ENCODE measurements at places on chromosomes 2 and 18.

DNA sequence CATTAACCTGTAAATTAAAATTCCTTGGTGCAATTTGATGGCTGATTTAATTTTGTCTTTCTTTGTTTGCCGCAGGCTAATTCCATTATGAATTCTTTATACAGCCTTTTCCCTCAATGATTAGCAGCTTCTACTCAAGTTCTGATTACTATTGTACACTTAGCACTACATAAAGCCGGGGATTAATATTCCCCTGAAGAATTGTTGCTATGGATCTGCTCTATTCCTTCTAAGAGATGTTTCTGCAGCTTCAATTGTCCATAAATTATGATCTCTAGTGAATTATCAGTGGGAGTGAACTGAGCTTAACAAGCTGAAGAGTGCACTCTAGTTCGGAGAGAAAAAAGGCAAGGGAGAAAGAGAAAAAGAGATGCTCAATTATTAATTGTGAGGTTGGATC is 433.7 kb upstream of the SPRED2 start:
- no peak for DNase-seq

- DNase-seq, result no peak
Observed at GRCh38 chr2:143482316-143482715, 353.1 kb downstream of the ARHGAP15 start.

- no peak for DNase-seq
Observed at GRCh38 chr2:131580187-131580586, 52.5 kb downstream of the CCDC74A start.

GRCh38 chr2:19723021-19723420 is 178.8 kb downstream of the TTC32 start:
- no peak for DNase-seq

GRCh38 chr2:181036848-181037603 is 56.6 kb downstream of the UBE2E3 start:
- no peak for DNase-seq

DNA sequence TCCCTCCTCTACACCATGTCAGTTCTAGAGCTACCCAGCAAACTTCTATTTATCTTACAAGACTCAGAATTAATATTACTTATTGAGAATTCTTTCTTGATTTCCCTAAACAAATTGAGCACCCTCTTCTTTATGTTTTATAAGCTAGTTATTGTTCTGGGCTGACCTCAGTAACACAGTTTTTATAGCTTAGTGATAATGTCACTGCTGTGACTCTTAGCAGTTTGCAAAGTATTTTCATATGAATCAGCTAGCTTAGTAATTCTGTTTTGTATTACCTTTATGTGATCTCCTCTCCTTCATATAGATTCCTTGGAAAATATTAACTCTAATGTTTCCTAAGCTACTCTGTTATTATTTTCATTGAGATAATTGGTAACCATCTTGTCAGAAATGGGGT is 114.9 kb downstream of the PMS1 start:
- DNase-seq, result no peak

DNA sequence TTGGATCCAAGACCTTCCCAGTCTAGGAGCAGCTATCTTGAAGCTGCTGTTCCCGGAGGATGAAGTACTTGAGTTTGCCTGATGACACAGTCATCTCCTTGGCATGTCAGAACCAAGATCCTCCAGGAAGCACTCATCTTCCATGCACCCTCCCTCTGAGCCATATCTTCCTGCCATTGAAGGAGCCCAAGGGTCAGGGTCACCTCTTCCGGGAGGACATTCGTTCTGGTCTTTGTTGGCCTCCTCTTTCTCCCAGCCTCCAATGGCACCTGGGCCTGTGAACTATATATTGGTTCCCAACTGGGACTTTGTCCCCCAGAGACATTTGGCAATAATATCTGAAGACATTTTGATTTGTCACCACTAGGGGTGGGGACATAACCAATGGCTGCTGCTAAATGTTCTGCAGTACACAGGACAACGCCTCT is 4.2 kb upstream of the MYO7B start:
- no peak for DNase-seq

DNA sequence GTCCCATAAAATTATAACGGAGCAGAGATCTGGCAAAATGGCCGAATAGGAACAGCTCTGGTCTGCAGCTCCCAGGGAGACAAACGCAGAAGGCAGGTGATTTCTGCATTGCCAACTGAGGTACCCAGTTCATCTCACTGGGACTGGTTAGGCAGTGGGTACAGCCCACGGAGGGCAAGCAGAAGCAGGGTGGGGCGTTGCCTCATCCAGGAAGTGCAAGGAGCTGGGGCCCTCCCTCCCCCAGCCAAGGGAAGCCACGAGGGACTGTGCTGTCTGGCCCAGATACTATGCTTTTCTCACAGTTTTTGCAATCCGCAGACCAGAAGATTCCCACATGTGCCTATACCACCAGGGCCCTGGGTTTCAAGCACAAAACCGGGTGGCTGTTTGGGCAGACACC is 22.8 kb downstream of the ICA1L start:
- DNase-seq, result no peak

- no peak for DNase-seq
Observed at GRCh38 chr18:9066817-9067306, 35.6 kb upstream of the NDUFV2 start.

- no peak for DNase-seq
Observed at GRCh38 chr2:85560812-85561279, 447 bp downstream of the GGCX start.

GRCh38 chr2:136178941-136179601 is 61.1 kb upstream of the CXCR4 start:
- no peak for DNase-seq

- DNase-seq, result no peak
Observed at GRCh38 chr2:238973038-238973739, 125.3 kb downstream of the TWIST2 start.

GRCh38 chr2:142822190-142822589 is 55.3 kb upstream of the KYNU start:
- no peak for DNase-seq

- no peak for DNase-seq
Observed at GRCh38 chr2:215565897-215566296, 130.0 kb upstream of the FN1 start.

DNA sequence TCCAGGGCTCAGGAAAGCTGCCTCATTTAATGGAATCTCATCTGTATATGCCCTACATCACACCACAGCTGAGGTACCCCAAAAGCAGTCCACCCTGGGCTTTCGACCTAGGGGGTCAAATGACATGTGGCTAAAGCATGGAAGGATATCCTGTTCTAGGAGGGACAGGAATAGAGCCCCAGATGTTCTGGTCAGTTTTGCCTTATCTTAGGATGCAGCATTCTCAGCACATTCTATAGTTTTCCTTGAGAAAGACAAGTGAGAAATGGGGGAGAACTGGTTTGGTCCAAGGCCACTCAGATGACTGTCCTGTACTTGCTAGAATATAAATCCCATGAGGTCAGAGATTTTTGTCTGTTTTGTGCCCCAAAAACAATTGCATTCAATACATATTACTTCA is 688.0 kb upstream of the ZEB2 start:
- DNase-seq, result no peak

DNA sequence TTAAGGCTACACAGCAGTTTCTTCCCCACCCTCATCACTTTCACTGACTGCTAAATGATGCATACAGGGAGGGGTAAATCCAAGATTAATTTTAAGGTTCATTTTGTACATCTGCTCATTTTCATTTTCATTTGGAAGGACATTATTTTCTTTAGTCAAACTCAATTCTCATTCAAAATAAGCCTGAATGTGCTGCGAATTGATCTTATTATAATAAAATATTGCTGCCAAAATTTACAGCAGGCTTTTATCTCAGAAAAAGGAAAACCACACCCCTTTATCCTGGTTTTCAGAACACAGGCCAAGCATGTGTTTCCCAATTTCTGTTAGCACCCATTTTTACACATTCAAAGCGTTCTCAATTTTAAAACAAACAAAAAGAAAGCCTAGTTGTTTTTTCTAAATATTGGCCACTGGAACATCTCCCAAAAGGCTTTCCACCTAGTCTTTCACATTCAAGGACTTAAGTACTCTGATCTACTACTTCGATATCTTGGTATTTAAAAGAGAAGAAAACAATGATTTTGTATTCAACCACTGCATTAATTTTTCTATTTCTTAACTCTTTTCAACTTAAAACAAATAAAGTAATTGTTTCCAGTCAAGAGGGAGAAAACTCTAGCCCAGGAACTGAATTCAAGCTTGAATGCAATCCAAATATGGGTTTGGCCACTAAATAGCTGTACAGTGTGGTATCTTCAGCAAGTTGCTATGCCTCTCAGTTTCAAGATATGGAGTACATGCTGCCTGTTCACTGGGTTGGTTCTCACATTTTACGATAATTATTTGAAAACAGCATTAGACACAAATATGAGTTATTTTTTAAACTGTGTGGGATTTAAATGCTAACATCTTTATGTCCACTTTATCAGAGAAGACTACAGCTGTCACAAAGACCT is 52.5 kb downstream of the CDH2 start:
- no peak for DNase-seq

DNA sequence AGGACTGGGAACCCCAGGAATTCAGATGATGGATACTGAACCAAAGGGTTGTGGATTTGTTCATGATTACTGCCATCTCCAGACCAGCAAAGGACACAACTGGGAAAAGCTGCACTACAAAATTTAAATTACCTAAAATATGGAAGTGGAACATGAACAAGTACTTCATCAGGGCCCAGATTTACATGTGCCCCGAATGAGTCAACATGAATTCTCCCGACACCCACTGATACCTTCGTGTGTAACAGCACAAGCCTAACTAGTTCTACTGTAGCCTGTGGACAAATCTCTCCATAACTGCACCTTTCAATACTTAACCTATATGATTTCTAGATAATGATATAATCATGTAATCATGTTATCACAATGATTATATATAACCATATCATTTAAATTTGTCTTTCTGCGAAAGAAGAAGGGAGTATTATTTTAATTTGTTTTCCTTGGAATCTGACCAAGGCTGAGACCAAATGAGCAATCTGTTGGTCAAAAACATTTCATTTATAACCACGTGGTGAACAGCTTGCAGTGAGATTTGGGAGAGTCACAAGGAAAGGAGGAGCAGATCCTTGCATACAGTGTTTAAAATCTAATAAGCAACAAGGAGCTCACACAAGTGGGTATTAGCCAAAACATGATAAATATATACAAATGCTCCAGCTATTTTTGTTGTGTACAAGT is 70.5 kb downstream of the CACNB4 start:
- no peak for DNase-seq

DNA sequence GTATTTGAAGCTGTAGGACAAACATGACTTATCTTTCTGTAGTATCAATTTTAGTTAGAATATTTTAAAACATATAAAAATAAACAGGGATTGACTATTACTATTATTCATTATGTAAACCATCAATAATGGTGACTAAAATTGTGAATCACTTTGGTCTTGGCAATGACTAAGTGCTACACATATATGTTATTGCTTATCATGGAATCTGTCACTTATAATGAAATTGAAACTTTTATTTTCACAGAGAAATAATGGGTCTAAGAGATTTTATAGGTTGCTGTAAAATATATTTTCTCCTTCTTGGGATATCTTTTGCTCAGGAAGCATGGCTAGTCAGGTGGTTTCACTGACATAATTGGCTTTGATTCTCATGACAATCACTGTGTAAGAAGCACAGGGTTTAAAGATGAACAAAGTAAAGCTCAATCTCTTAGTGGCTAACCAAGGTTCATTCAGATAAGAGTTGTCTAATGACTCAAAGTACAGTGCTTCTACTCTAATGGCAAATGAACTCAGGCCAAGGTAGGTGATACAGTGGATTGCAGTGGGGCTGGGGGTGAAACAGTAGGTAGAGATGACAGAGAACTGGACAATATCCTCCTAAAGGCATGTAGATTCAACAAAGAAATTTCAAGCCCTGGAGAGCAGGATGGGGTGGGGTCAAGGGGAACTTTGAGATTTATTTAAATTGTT is 98.6 kb upstream of the FANCL start:
- no peak for DNase-seq

- no peak for DNase-seq
Observed at GRCh38 chr2:239809391-239809790, 215.8 kb downstream of the NDUFA10 start.

- no peak for DNase-seq
Observed at GRCh38 chr2:241298673-241299072, 16.8 kb downstream of the HDLBP start.

DNA sequence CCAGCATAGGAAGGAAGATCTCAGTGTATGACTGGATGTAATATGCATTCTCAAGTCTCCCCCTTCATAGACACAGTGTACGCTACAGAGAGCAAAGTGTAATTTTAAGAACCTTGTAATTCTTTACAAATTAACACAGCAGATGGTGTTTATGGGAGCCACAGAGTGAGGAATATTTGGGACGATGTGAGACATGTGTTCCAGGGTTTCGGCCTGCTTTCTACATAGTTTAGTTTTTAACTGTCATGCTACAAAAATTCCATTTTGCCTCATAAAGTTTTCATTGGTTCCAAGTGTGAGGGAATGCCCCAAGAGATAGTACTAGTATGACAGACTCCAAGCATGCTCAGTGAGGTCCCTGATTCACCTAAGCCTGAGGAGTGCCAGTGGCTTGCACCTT is 76.2 kb upstream of the LRRTM1 start:
- DNase-seq, result no peak

- DNase-seq, result no peak
Observed at GRCh38 chr2:158120664-158121641, 19.3 kb downstream of the UPP2 start.

GRCh38 chr18:77461062-77461688 is 211.5 kb downstream of the GALR1 start:
- DNase-seq, result no peak

DNA sequence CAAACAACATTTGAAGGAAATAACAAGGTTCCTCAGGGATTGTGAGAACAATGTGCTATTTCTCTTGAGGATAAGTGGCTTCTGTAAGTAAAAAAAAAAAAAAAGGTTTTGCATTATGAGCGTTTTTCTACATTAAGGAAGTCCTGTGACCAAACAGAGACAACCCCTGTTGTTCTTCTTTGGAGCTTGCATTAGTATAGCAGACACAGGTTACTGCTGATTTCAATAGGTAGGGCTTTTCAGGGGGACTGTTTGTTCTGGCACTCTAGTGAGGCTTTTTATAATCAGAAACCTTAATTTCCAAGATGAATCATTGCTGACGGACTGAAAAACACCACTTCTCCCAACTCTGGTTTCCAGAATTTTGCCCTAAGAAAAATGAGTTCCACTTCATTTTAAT is 8.2 kb downstream of the DPP10 start:
- DNase-seq, result no peak

- no peak for DNase-seq
Observed at GRCh38 chr2:19810148-19810547, 91.6 kb downstream of the TTC32 start.

- DNase-seq, result no peak
Observed at GRCh38 chr2:49661809-49662208, 507.5 kb upstream of the FSHR start.

GRCh38 chr2:173034143-173034542 is 41.5 kb upstream of the MAP3K20 start:
- no peak for DNase-seq
